ENCODE measurements at places on chromosomes 13 and 19.

GRCh38 chr13:65959305-65959704, 1270.8 kb downstream of the PCDH9 start:
- no peak for DNase-seq

DNA sequence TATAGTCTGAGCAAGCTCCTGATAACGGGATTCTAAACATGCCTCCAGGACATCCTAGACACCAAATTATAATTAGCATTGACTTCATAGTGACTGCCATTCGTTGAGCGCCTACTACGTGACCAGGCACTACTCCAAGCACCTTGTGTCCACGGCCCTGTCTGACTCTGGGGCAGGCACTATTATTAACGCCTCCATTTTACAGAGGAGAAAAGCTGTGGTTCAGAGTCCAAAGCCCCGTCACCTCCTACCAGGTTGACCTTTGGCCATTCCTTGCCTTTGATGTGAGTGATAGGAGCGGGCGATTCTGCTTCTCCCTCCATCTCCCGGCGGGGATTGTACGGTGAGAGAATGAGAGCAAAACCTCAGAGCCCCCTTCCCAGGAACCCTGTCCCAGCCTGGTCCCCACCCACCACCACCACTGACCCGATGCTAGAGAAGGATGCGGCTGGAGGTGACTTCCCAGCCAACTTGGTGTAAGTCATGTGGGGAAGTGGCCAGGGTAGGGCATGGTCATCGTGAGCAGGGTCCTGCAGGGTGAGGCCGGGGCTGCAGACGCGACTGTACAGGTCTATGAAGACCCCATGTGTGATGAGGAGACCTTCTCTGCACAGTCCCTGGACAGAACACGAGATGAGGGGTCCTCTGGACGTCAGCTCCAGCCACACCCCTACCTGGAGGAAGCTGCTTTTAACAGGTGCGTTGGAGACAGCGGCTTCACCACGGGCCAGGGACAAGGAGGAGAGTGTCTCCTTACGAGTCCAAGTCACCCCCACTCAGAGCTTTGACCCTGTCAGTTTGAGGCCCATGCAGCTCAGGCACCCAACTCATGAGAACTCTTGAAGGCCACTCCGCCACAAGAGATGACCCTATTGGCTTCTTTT, at the start of gene IGSF23:
Gene IGSF23, plus strand, starts transcription at position 269 of the 884 bp plus-strand sequence. Its CDS starts 83 bp downstream, at position 352.
- no peak for DNase-seq

- DNase-seq, result no peak
Measured at GRCh38 chr19:8155318-8155717, 5.9 kb upstream of the FBN3 start.

DNA sequence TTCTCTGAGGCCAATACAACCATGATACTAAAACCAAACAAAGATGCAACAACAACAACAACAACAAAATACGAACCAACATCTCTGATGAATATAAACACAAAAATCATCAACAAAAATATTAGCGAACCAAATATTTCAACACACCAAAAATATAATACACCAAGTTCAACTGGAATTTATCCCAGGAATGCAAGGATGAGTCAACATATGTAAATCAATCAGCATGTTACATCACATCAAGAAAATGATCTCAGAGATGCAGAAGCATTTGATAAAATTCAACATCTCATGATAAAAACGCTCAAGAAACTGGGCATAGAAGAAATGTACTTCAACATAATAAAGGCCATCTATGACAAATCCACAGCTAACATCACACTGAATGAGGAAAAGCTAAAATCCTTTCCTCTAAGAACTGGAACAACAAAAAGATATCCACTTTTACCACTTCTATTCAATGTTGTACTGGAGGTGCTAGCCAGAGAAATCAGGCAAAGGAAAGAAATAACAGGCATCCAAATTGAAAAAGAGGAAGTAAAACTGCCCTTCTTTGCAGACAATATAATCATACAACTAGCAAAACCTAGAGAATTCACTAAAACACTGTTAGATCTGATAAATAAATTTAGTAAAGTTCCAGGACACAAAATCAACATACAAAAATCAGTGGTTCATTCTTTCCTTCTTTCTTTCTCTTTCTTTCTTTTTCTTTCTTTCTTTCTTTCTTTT, 2448.7 kb upstream of the PCDH20 start:
- no peak for DNase-seq

DNA sequence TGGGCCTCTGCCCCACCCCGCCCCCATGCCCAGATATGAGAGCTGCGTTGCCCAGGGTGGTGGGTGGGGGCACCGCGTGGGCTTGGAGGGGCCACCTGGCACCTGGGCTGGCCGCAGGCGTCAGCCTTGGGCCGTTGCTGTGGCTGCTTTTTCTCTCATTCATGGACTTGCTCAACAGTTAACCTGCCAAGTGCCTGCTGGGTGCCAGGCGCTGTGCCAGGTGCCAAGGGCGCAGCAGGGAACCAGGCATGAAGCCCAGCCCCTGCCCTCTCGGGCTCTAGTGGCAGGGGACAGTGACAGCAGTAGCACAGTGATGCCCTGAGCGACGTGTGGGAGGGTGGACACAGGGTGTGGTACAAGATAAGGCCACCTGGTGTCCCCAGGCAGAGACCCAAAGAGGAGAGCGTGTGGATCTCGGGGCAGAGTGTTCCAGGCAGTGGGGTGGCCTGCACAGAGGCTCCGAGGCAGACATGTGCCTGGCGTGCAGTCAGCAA, 28.1 kb downstream of the DHX34 start:
- DNase-seq, result no peak

- no peak for DNase-seq
Measured at GRCh38 chr19:1522838-1523237, 1.0 kb upstream of the PLK5 start.
